ENCODE measurements at places on chromosomes 6 and 20. TPM values are rescaled to one million over a fixed set of nuclear protein-coding genes. Genes with fewer than 3 reads are reported as not detected.

DNA sequence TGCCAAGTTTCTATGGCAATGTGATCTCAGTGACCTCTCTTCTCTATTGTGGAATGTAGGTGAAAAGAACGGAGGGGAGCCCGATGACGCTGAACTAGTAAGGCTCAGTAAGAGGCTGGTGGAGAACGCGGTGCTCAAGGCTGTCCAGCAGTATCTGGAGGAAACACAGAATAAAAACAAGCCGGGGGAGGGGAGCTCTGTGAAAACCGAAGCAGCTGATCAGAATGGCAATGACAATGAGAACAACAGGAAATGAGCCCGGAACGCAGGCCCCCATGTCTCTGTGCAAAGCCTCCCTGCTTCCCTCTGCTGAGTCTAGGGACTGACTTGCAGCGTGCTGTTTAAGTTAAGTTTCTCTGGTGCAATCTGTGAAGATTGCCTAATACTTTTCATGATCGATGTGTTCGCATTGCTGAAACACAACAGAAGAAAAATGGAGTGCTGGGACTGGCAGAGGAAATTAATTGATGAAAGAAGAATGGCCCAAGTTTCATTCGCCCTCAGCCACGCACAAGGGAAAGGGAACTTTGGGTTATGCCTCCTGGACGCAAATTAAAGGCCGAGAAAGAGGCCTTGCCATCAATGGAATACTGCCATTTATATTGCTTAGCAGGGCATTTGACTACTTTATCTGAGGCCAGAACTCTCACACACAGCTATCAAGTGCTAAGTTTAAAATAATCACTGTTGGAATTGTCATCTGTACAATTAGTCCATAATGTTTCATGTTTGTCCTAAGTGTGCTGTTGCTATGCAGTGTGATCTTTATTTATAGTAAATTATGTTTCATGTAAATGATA, 146.4 kb downstream of the AKAP7 start:
- peak; percentile 40 for DNase-seq

GRCh38 chr6:36968266-36968977, 13.9 kb downstream of the PI16 start:
- no peak for DNase-seq

DNA sequence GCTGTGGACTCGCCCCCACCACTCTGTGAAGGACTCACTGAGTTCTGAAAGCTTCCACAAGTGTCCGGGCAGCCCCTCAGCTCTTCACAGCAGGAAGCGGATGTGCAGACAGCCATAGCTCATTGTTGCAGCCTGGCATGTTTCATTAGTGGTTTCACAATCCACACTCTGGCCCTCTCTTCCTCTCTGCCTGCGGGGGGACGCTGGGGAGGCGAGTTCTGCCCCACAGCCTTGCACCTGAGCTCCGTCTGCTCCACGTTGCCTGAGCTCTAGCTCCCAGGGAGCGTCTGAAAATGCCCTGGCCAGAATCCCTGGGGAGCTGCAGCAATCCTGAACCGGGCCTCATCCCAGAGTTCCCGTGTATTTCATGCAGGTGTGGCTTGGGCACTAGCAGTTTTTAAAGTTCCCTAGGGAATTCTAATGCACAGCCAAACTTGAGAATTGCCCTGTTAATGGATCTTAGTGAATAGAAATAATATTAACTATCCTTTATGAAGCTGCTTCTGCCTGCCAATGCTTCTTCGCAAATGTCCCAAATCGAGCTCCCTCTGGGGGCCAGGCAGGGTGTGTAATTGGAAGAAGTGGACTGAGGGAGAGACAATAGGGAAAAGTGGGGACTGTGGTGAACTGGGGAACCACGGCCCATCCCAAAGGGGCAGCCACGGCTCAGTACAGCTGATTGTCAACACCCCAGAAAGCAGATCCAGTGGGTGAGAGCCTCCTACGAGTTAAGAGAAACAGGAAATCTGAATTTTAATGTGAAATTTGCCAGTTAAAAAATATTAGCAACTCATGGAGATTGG, 51.5 kb downstream of the CTCFL start:
- DNase-seq, result peak; percentile 44

DNA sequence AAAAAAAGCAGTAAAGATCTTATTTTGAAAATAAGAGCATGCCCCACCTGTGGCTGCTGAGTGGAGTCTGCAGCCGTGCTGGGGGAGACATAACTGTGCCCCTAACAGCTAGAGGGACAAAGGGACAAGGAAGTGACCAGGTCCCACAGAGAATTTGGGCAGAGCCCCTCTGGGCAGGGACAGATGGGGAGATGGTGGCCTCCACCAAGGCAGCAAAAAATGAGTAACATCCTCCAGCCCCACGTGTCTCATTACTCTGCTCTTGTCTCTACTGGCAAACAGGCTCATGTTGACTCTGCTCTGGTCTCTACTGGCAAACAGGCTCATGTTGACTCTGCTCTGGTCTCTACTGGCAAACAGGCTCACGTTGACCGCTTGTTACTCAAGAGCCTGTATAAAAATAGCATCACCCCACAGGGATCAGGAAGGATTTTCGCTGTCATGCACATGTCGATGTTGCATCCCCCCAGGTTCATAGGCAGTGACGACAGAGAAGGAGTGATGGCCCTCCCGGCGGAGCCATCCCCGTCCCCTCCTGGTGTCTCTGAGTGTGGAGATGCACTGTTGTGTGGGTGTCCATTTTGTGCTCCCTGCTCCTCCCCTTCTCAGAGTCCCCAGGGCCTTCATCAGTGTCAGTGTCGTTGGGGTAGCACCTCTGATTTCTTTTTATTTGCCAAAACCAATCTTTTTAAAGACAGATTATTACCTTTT, 17.3 kb upstream of the PCMTD2 start:
- DNase-seq, result no peak

- DNase-seq, result peak; percentile 14
Measured at GRCh38 chr20:44309763-44310663, 989 bp downstream of the FITM2 start.

DNA sequence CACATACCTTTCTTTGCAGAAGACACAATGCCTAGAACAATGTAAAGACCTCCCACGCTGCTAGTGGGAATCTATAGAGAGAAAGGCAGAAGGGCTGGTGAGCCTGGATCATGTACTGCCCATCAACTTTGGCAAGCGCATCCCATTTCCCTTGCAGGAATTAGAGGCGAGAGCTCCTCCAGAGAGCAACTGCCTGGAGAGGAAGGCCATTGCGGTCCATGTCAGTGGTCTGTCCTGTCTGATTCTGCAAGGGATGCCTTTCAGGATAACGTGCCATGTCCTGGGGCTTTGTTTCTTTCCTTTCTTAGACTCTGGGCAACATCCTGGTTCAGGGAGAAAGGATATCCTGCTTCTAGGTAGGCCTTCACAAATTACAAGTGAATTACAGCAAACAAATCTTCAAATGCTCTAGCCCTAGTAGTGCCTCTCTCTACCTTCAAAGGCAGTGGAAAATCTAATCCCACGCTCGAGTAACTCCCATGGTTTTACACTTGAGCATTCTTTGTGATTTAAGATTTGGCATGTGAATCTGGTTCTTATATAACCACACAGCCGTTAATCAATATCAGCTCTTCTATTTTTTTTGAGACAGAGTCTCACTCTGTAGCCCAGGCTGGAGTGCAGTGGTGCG, 38.5 kb downstream of the GCNT2 start:
- DNase-seq, result no peak

DNA sequence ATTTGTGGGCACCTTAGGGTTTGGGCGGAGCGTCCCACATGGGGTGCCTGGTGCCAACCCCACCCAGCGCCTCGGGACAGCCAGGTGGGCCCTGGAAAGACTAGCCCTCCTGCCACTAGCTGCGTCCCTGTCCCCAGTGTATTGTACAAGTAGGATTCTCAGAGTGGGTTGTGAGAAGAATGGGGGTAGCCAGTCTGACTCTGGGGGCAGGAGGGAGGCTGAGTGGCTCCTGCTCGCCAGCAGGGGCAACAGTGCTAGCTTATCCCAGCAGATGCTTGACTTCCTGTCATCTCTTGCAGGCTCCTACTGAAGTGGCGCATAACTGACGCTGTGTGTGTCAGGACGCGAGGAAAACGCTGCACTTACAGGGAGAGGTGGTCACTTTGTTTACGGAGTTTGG, 9.3 kb downstream of the PSMA7 start:
- DNase-seq, result no peak

DNA sequence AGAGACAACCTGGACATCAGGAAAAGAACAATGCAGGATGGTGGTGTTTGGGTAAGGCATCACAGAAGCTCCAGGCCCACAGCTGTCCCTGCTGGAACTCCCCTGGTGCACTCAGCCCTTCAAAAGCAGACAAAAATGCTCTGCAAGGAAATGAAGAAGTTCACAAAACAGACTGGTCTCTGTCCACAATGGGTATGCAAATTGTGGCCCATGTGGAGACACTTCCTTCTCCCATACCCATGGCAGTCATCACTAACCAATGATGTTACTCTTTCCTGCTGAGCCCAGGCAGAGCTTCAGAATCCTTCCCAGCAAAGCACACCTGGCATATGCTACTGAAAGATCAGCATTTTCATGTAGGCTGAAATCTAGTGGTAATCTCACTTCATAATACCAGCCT, 42.6 kb upstream of the PXDC1 start:
- no peak for DNase-seq

DNA sequence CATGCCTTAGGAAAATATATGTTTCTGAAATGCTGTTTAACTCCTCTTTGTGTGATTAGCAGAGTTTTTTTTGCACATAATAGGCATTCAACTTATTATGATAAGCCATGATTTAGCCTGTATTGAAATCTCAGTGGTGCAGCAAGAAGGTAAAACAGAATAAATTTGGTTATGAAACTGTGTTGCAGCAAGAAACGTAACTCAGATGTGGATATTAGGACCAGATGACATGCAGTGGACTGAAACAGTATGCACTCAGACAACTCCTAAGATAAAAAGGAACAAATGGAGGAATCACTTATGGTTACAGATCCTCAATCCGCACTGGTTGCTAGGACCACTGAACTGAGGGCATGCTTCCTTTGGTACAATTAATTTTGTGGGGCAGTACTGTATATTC, 254.2 kb upstream of the HSF2 start:
- DNase-seq, result no peak

- no peak for DNase-seq
Measured at GRCh38 chr20:43731927-43732326, 5.1 kb upstream of the GTSF1L start.

DNA sequence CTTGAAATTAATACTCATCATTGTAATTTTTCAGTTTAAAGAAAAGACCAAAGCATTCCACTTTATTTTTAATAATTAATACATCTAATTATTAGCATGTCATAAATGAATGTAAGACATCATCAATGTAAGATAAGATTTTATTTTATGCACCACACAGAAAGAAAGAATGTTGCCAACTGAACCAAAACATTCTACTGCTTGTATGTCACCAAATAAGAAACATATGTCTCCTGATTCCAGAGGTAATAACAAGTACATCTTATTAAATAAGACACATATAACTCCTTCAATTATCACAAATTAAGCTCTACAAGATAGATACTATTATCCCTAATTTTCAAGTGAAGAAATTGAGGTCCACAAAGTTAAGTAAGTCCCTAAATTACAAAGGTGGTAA, 189.5 kb downstream of the GMDS start:
- DNase-seq, result no peak

- DNase-seq, result no peak
Measured at GRCh38 chr6:35428421-35429149, 23.6 kb upstream of the FANCE start.

DNA sequence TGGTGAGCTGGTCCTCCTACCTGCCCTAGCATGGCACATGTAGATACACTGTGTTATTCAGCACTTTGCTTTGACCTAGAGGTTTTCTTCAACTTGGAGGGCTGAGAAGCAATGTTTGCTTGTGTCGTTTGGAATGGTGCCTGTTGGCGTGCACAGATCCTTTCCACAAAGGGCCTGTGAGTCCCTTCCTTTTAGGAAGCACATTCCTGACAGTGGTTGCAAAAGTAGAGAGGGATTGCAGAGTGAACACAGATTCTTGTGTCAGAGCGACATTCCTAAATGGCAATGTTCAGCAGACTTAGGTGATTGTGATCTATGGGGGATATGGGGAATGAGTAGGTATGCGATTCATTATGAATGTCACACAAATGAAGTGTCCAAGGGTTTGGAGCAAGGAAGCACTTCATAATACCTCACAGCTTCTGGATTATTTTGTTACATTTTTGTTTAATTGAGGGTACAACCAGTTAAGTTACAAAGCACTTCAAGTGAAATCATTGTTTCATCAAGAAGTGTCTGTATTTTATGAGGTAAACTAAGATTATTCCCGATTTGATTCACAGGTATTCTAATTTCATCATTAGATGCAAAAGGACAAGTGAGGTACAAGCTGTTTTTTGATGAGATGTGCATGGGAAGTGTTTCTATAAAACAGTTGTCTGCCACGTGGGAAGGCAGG, 713 bp upstream of the RNF144B start:
- no peak for DNase-seq

DNA sequence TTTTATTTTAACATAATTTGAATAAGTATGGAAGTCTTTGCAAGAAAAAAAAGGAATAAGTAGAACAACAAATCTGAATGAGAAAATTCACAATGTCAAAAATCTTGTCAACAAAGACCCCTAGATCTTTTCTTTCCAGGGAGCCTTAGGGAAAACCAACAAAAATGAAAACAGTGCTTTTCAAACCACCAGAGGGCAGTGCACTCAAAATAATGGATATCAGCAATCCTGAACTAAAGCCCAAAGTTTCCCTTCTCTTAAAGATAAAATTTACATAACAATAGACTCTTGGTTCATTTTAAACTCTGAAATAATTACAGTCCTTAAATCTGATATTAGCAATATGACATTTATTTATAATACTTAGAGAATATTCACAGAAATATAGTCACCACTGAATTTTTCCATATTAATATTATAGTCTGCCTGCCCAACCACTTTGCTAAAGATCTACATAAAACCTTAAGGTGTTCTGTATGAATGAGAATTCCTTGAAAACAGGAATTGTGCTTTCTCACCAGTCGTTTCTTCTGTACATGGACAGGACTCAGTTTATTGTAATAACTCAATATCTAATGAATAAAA, 105.3 kb upstream of the BMP5 start:
- no peak for DNase-seq

- no peak for DNase-seq
Measured at GRCh38 chr20:15033269-15033668, 695.9 kb upstream of the FLRT3 start.

DNA sequence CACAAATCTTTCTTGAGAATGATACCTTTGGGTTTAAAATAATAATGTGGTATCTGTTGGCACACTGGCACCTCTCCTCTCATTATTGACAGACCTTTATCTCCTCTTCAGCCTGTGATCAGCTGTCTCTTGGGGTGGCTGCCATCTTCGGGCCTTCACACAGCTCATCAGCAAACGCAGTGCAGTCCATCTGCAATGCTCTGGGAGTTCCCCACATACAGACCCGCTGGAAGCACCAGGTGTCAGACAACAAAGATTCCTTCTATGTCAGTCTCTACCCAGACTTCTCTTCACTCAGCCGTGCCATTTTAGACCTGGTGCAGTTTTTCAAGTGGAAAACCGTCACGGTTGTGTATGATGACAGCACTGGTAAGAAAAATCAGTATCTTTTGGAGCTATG, 232.8 kb downstream of the GRIK2 start:
- no peak for DNase-seq

RBL1 gene
- total RNA-seq, result 21.0 TPM

ID1 gene
- total RNA-seq, result 5.6 TPM

TBXT gene
- total RNA-seq, result not detected

CENPW gene
- total RNA-seq, result 1.4 TPM

MEP1A gene
- not detected for total RNA-seq

RIOK1 gene
- 38.2 TPM for total RNA-seq

KHDC1 gene
- total RNA-seq, result 2.9 TPM

Data from natural killer cell (primary cell).